Thoracic aorta (tissue), 2 donors: ENCODE measurements at places on chromosomes 7 and 10.

DNA sequence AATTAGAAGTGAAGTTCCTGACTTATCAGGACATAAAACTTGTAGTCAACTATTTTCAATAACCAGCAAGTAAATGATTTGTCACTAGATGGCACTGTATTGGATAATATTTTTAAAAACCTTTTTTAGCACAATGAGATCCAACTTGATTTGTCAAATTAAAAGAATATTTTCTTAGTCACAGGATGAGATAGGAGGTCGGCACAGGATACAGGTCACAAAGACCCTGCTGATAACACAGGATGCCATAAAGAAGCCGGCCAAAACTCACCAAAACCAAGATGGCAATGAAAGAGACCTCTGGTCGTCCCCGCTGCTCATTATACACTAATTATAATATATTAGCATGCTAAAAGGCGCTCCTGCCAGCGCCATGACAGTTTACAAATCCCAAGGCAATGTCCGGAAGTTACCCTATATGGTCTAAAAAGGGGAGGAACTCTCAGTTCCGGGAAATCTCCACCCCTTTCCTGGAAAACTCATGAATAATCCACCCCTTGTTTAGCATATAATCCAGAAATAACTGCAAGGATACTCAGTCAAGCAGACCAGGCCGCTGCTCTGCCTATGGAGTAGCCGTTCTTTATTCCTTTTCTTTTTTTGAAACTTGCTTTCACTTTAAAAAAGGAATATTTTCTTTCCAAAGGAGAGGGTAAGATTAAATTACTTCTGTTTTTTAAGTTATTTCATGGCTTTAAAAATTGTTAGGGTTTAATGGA, 255.7 kb upstream of the MKLN1 start:
- peak overlapping the region; percentile 73 for H3K27ac ChIP-seq
- no peak for DNase-seq
- peaks cover 78% of the 10 kb centered on the region for H3K4me1 ChIP-seq

DNA sequence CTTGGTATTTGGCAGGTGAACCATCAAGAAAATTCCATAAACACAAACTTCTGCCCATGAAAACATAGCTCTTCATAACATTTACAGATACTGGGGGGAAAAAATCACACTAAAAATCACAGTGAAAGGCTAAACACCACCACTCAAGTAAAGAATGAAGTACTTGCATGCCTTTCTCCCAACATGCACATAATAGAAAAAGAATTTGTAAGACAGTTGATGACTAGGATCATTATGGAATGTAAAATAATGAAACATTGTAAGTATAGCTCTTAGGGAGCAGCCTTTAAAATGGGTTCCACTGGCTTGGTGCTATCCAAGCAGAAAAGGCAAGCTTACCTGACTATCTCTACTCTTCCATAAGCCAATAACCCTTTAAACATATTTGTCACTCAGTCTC, 299.9 kb upstream of the LRRN3 start:
- no peak for DNase-seq
- H3K36me3 ChIP-seq: no peaks in the 10 kb centered on the region
- no peaks in the 10 kb centered on the region for H3K4me1 ChIP-seq
- no peaks in the 10 kb centered on the region for H3K27me3 ChIP-seq
- H3K27ac ChIP-seq: no peak overlapping the region

DNA sequence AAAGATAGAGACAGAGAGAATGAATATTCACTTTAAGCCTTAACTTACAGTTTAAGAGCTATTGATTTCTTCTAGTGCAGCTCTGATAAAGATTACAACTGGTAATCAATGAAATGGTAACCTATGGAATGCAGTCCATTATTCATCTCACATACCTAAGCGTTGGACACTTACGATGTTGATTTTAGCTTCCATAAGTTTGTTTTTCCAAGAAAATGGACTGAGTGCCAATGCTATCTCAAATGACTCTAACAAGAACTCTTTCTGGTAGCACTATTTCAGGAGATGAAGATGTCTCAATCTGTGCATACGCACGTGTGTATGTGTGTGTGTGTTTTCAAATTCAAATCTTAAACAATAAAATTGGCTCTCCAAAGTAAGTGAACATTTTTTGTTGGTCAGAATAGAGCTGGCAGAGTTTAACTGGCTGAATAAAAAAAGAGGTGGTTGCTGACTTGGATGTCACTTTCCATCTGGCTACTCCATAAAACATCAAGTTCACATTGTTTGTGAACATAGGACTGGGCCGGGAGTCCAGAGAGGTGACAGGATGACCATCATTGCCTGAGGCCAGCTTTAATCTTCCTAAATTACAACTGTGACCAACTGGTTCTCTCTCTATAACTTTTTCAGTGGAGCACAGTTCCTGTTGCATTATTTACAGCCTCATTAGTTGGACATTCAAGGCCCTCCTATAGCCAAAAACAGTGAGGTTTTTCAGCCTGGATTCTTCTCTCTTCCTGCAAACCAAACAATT, 106.9 kb upstream of the CSTF2T start:
- no peaks in the 10 kb centered on the region for H3K27me3 ChIP-seq
- H3K27ac ChIP-seq: peak overlapping the region; percentile 9
- peaks cover 11% of the 10 kb centered on the region for H3K4me1 ChIP-seq
- H3K4me3 ChIP-seq: no peak overlapping the region
- no peaks in the 10 kb centered on the region for H3K36me3 ChIP-seq

- no peaks in the 10 kb centered on the region for H3K27me3 ChIP-seq
- no peak overlapping the region for H3K27ac ChIP-seq
Observed at GRCh38 chr10:80540136-80540535, 2.4 kb downstream of the SH2D4B start.

- no peaks in the 10 kb centered on the region for H3K27me3 ChIP-seq
- no peak for DNase-seq
- H3K27ac ChIP-seq: no peak overlapping the region
- H3K36me3 ChIP-seq: no peaks in the 10 kb centered on the region
- H3K4me3 ChIP-seq: no peak overlapping the region
Observed at GRCh38 chr10:3487228-3487627, 297.8 kb downstream of the KLF6 start.

DNA sequence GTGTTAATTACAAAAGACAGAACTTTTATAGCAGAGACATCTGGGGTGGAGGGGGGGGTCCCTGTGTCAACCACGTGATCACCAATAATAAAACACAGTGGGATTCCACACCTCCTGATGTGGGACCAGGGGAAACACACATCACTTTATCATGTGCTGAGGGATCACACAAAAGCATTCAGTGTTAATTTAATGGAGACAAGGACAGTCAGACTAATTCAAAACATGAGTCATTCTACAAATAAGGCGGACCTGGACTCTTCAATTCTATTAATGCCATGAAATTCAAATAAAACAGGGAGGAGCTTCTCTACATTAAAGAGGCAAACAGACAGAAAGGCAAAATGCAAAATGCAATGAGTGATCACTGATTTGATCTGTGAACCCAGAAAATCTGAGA, 67.3 kb upstream of the PFKP start:
- H3K36me3 ChIP-seq: no peaks in the 10 kb centered on the region
- H3K27ac ChIP-seq: no peak overlapping the region
- DNase-seq: no peak
- H3K27me3 ChIP-seq: no peaks in the 10 kb centered on the region

DNA sequence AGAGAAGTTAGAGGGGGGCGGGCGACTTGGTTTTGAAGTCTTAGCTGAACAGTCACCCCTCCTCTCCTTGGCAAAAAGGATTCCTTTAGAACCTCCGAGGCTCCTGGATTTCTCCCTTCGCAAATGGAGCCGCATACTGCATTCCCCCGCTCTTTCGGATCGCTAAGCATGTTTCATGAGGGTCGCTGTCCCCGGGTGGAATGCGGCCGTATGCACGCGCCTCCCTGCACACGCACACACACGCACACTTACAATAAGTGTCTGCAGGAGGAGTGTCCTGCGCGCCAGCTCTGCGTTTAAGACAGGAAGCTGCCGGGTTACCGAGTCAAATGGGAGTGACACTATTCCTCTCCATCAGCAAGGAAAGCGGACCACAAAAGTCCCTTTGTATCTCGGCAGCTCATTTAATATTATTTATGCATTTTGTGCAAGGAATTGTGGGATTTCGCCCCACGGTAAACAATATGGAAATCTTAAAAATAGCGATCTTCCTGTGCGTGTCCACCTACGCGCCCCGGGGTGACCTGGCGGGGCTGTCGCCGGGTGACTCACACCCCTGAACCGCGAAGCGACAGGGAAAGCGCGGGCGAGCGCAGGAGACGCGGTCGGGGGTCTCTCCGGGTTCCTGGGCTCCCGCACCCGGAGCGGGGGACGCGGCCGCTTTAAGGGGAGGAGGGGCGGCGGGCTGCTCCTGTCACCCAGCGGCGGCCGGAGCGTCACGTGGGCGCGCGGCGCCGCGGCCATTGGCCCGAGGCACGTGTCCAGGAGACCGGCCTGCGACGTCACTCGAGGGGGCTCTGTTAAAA, 988 bp upstream of the EN2 start:
- peak overlapping the region; percentile 61 for H3K4me3 ChIP-seq
- no peak for DNase-seq
- H3K27me3 ChIP-seq: peaks cover 36% of the 10 kb centered on the region
- peaks cover 22% of the 10 kb centered on the region for H3K4me1 ChIP-seq

DNA sequence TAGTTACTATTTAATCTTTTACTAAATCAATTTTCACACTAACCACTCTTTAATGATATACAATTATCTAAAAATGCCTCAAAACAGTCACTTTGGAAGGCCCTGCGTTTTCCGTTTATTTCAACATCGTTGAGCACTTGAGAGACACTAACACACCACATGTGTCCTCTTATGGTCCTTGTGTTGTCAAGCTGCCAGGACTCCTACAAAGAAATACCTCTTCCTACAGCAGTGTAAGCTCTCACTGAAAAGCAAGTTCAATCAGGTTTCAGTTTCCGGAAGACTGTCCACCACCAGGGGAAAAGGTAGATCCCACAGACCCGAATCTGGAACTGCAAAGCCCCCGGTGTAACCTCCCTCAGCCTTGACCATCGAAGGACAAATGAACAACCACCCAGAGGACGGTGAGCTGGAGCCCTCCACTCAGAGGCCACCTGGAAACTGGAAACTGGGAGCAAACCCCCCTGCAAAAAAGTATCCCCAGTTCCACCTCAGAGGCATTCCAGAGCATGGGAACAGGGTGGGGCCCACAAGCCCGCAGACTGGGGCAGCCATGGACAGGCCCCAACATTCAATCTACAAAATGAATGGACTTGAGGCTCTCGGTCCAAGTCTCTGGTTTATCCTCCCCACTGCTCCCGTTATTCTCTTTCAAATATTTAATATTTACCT, 37.6 kb downstream of the KCNH2 start:
- DNase-seq: no peak
- no peaks in the 10 kb centered on the region for H3K27me3 ChIP-seq
- H3K4me1 ChIP-seq: peaks cover 9% of the 10 kb centered on the region
- no peaks in the 10 kb centered on the region for H3K36me3 ChIP-seq

DNA sequence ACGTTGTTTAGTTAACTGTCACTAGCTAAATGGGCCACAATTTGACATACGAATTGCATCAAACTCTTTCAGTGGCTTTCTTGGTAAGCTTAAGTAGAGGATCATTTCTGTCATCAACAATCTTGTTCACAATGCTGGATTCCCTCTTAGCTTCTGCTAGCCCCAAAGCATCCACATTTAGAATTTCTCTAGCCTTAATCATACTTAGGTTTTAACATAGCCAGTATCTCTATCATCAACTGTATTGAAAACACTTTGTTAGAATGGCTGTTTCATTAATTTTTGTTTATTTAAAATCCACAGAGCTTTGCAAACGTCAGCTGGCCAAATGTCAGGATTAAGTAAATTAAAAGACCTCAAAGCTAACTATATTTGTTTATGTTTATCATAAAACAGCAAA, 41.1 kb downstream of the ABRAXAS2 start:
- no peak overlapping the region for H3K4me3 ChIP-seq
- H3K4me1 ChIP-seq: no peaks in the 10 kb centered on the region
- DNase-seq: no peak
- no peak overlapping the region for H3K27ac ChIP-seq
- no peaks in the 10 kb centered on the region for H3K27me3 ChIP-seq

GRCh38 chr10:48941427-48942075, 1.9 kb upstream of the LRRC18 start:
- H3K4me1 ChIP-seq: no peaks in the 10 kb centered on the region
- H3K36me3 ChIP-seq: no peaks in the 10 kb centered on the region
- H3K27ac ChIP-seq: no peak overlapping the region
- no peak overlapping the region for H3K4me3 ChIP-seq
- no peaks in the 10 kb centered on the region for H3K27me3 ChIP-seq
- no peak for DNase-seq

DNA sequence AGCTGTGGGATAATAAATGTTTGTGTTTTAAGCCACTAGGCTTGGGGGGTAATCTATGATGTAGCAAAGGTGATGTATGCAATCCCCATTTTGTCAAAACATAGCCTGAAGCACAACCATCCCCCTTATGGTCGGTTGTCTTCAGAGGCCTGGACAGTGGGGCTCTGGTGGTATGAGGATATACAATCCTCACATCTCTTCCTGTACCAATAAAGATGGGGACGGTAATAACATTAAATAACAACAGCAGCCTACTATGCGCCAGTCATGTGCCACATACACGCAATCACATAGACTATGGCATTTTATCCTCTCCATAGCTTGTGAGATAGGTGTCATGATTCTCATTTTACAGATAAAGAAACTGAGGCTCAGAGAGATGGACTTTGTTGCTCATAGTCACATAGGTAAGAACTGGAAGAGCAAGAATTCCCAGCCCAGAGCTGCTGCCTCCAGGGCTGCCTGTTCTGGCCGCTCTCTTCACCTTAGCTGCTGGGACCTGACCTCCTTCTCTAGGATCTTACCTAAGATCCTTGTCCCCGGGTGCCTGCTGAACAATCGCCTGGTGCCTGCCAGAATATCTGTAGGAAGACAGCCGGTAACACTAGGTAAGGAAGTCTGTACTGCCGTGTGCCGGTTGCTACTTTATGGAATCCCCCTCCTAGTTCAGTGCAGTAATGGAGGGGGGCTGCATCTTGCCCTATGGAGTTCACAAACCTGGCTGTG, 108.6 kb downstream of the ARHGAP22 start:
- H3K4me1 ChIP-seq: peaks cover 14% of the 10 kb centered on the region
- no peak overlapping the region for H3K27ac ChIP-seq
- no peaks in the 10 kb centered on the region for H3K27me3 ChIP-seq
- H3K4me3 ChIP-seq: no peak overlapping the region

DNA sequence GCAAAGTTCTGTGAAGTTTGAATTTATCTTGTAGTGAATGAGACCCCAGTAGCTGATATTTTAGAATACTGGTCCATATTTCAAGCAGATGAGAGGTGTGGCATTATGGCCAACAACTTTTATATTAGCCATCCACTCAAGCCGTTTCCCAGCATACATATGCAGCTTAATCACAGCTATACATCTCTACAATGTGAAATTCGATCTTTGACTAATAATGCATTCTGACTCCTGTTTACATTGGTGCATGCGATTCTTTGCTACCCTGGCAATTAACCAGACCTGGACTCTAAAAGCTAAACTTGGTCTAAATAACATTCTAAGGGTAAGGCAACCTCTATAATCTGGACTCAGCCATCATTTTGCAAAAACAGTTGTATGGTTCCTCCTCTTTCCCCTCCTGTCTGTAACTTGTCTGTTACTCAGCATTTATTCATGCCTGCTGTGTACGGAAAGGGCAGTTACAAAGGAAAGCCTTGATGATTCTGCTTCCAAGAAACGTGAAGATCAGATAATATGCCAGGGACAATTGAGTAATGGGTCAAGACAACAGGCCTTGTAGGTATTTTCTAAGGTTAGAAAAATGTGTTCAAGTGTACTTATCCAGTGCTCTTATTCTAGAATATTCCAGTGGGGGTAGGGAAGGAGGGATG, 50.6 kb downstream of the PNLIPRP2 start:
- no peak overlapping the region for H3K4me3 ChIP-seq
- H3K36me3 ChIP-seq: peaks cover 15% of the 10 kb centered on the region
- peaks cover under 1% of the 10 kb centered on the region for H3K4me1 ChIP-seq
- no peak overlapping the region for H3K27ac ChIP-seq
